ENCODE measurements at places on chromosomes 13 and 19. TPM values are rescaled to one million over a fixed set of nuclear protein-coding genes. Genes with fewer than 3 reads are reported as not detected.

DNA sequence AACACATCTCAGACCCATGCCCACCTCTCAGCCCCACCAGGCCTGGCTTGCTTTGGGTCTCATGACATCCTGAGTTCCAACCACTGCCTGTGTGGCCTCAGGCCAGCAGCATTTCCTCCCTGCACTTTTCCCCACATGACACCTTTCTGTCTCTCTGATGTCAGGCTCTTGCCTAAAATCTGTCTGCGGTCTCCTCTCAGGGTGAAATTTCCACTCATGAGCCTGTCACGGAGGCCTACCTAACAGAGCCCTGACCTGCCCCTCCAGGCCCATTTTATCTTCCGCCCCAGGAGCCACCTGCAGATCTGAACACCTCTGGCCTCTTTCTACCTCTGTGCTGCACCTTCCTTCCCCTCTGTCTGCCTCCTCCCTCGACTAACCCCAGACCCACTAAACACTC lies 93.5 kb downstream of the ZDHHC20 start:
- no peaks in the 10 kb centered on the region for H3K36me3 ChIP-seq
- no peak overlapping the region for H3K4me3 ChIP-seq
- H3K27ac ChIP-seq, result no peak overlapping the region
- no peak for DNase-seq
- no peaks in the 10 kb centered on the region for H3K27me3 ChIP-seq

DNA sequence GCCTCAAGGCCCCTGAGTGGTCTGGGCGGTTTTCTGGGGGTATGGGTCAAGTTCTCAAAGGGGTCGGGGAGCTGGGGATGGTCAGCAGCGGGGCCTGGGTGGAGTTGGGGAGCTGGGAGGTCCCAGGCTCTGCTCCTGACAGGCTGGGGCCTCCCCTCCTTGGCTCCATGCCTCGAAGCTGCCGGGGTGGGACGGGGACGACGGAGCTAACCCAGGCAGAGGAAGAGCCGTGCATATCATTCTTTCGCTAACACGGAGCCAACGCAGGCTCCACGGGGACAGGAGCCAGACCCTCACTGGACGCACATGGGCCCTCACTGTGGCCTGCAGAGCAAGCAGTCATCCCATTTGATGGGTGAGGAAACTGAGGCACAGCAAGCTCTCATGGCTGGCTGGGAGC lies 25.8 kb upstream of the CACTIN start:
- H3K27ac ChIP-seq, result no peak overlapping the region
- peaks cover 80% of the 10 kb centered on the region for H3K36me3 ChIP-seq
- no peaks in the 10 kb centered on the region for H3K27me3 ChIP-seq
- H3K4me3 ChIP-seq, result no peak overlapping the region
- H3K4me1 ChIP-seq, result no peaks in the 10 kb centered on the region
- no peak for DNase-seq

GRCh38 chr13:33289966-33290365 lies 4.4 kb upstream of the STARD13 start:
- DNase-seq, result no peak
- no peaks in the 10 kb centered on the region for H3K36me3 ChIP-seq
- H3K27me3 ChIP-seq, result no peaks in the 10 kb centered on the region
- peaks cover 26% of the 10 kb centered on the region for H3K4me1 ChIP-seq

- DNase-seq, result peak; percentile 30
- no peak overlapping the region for H3K4me3 ChIP-seq
- no peak overlapping the region for H3K27ac ChIP-seq
- H3K4me1 ChIP-seq, result peaks cover 13% of the 10 kb centered on the region
- H3K27me3 ChIP-seq, result no peaks in the 10 kb centered on the region
- H3K36me3 ChIP-seq, result no peaks in the 10 kb centered on the region
These were observed 75.2 kb upstream of the UBL3 start for GRCh38 chr13:29925457-29926097.

GRCh38 chr13:97280478-97280877 lies 58.3 kb downstream of the MBNL2 start:
- H3K4me1 ChIP-seq, result peaks cover 50% of the 10 kb centered on the region
- no peaks in the 10 kb centered on the region for H3K27me3 ChIP-seq
- H3K36me3 ChIP-seq, result peaks cover 13% of the 10 kb centered on the region
- no peak for DNase-seq
- no peak overlapping the region for H3K4me3 ChIP-seq
- H3K27ac ChIP-seq, result peak overlapping the region; percentile 15

DNA sequence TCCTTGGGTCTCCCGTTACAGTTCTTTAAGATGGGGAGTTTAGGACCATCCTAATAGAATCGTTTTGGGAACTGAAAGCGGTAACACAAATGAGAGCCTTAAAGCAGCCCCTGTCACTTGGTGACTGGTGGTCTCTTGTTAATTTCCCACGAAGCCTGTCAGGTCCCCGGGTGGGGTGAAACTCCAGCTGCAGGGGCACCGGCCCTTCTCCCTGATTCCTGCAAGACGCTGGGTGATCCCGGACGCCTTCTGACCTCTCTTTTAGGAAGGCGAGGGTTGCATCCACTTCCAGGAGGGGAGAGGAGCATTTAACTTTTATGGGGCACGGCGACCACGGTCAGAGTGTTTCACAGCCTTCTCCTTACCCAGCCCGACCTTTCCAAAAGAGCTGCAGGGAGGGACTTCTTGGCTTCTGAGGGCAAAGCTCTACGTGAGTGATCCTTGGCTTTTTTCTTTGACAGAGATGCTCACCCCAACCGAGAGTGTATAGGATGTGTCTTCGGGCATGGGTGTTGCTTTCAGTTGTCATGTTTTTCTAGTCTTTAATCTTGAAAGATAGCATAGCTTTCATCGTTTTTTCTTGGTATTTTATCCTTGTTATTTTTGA lies 688 bp downstream of the ZNF225 start:
- peak; percentile 5 for DNase-seq
- H3K36me3 ChIP-seq, result no peaks in the 10 kb centered on the region
- peak overlapping the region; percentile 88 for H3K27ac ChIP-seq
- no peaks in the 10 kb centered on the region for H3K27me3 ChIP-seq
- no peaks in the 10 kb centered on the region for H3K4me1 ChIP-seq

The AP1M2 gene
- total RNA-seq, result not detected

The MBD3L2 gene
- total RNA-seq, result not detected

The RNF225 gene
- total RNA-seq, result not detected

The TMEM145 gene
- not detected for total RNA-seq

The SMAD9 gene
- total RNA-seq, result 3.2 TPM

The ADAMTS10 gene
- 12.6 TPM for total RNA-seq

The MAST1 gene
- not detected for total RNA-seq
